ENCODE measurements at places on chromosomes 5 and 9. TPM values are rescaled to one million over a fixed set of nuclear protein-coding genes. Genes with fewer than 3 reads are reported as not detected.

Gene CDH9
- not detected for total RNA-seq

GRCh38 chr5:16411235-16411634 is 54.4 kb downstream of the ZNF622 start:
- no peak for DNase-seq

Gene KCNV2
- total RNA-seq = not detected

Gene REEP5
- 86.0 TPM for total RNA-seq

- DNase-seq = no peak
Measured at GRCh38 chr9:73237140-73237539, 85.5 kb downstream of the ANXA1 start.

DNA sequence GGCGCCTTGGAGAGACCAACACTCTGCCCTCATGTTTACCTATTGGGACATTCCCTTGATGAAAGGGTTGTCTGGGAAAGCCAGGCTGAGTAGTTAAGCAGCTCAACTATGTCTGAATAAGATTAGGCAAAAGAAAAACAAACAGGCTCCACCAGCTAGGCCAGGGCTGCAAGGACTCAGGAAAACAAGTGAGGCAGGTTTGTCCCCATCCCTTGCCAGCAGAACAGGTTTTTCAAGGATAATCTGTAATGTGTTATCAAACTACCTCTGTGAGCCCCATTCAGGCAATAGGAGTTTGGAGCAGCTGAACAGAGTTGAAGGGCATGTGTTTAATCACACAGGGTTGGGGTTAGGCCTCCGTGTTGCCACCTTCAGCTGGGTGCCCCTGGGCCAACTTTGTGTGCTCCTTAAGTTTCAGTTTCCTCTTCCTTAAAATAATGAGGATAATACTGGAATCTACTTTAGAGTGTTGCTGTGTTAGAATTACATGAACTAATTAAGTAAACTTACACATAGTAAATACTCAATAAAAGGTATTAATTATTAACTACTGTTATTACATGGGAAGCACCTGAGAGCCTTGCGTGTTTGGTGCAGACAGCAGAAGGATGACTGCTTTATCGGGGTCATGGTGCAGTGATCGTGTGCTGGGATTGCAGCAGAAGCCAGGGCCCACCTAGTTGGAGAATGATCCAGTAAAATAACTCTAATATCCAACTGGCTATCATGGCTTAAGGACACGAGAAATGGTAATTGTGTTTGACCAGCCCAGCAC is 72.1 kb upstream of the ATP10B start:
- DNase-seq = no peak

Gene HSD17B4
- 220 TPM for total RNA-seq
